ENCODE measurements at places on chromosomes 4 and X.

DNA sequence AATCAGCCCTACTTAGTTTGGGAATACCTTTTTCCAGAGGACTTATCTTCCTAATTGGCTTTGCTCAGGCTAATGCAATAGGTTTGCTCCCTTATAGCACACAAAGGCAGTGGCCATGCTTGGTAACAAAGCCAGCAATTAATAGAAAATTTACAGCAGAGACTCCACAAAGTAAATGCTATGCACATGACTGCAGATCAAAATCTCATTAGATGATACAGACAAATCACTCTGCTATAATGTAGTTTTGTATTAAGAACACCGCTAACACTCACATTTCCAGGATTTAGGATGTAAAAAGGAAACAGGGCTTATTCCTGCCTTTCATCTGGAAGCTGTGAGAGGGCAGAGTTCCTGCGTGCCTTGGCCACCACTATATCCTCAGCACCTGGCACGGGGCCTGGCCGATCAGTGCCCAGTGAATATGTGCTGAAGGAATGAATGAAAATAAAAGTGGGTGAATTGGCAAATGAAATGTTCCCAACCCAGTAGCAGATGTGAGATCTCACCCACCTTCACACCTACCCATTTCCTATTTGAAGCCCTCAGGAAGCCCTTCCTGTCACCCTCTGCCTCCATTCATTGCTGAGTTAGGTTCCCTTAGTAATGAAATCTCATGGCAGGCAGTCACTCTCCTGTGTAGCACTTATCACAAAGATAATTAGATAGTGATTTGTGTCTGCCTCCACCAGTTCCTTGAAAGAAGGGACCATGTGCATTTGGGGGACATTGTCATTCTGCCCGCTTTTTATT, 5.1 kb downstream of the SEPTIN6 start:
- DNase-seq: no peak

GRCh38 chr4:176533159-176533558, 213.4 kb downstream of the SPCS3 start:
- no peak for DNase-seq

- DNase-seq: no peak
Measured at GRCh38 chr4:140003876-140004548, 150.0 kb downstream of the MAML3 start.

DNA sequence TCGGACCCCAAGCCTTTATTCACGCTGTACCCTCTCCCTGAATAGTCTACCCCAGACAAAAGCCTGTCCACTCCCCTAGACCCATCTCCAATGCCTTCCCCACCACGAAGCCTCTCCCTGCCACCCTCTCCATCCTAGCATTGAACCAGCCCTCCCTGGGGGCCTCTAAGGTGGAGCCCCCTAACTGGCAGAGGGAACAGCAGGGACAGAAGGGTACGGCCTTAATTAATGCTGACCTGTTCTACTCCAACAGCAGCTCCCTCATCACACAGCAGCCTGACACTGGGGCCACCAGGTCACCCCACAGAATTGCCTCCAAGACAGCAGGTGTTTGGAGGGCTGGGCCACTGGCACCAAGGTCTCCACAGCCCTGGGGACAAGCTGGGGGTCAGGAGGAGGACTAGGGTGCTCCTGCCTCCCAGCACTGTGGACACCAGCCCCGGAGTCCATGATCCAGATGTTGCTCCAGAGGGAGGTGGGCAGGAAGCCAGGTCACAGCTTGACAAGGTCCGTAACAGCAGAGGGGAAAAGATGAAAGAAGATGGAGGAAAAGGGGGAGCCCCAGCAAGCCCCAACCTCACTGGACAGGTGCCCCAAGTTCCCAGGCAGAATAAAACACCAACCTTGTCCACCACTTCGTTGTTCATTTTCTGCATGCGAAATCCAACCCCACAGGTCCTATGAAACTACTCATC, 3.7 kb downstream of the CRMP1 start:
- DNase-seq: no peak

DNA sequence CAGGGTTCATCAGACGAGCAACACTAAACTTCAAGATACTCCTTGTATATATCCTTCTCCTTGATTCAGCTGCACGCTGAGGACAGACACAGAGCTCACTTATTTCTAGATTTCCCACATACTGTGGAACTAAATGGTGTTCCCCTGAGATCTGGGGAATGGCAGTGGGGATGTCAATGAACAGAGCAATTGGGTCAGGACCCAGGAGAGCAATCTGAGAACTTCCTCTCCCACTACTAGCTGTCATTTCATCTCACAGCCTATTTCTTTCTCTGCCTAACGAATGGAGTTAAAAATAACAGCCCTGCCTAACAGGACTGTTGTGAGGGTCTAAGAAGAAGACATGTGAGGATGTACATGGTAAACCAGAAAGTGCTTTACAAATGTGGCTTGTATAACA, 10.7 kb downstream of the NAAA start:
- no peak for DNase-seq

- no peak for DNase-seq
Measured at GRCh38 chr4:140645614-140646412, 77.1 kb upstream of the UCP1 start.

- DNase-seq: no peak
Measured at GRCh38 chr4:14054391-14054790, 426.9 kb upstream of the BOD1L1 start.

DNA sequence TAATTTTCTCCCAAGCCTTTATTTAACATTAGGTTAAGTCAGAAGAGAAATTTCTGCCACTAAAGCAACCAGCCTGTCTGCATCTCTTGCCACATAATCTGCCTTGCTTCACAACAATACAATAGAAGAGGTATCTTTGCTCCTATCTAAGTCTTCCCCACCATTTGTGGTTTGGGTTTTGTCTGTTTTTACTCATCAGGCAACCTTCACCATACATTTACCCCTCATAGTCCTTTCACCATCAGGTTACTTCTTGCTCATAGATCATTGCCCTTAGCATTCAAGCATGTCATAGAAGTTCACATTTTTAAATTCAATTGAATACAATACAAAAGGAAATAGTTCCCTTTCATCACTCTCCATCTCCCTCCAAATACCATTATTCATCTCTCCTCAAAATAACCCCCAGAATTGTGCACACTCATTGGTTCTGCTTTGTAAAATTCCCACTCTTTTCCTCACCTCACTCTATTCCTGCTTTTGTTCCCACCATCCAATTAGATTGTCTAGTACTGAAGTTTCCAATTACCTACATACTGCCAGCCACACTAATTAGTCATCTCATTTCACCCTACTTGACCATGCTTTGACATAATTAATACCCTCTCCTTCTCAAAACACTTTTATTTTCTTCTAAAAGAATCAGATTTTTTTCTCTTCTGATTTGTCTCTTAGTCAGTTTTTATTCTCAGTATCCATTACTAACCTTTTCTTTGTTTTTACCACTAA, 1957.0 kb upstream of the AGA start:
- DNase-seq: no peak

- DNase-seq: no peak
Measured at GRCh38 chr4:81494031-81494431, 22.3 kb upstream of the RASGEF1B start.

- DNase-seq: no peak
Measured at GRCh38 chr4:8227771-8228318, 28.8 kb downstream of the SH3TC1 start.

- DNase-seq: no peak
Measured at GRCh38 chr4:101315786-101316185, 31.5 kb downstream of the PPP3CA start.

- DNase-seq: no peak
Measured at GRCh38 chr4:8353912-8354453, 84.4 kb downstream of the HTRA3 start.

Data from AG09319 (cell line).